ENCODE measurements at places on chromosomes 13 and 19. TPM values are rescaled to one million over a fixed set of nuclear protein-coding genes. Genes with fewer than 3 reads are reported as not detected.

GRCh38 chr13:51728972-51729371 lies 75.0 kb downstream of the DHRS12 start:
- no peak for DNase-seq

DNA sequence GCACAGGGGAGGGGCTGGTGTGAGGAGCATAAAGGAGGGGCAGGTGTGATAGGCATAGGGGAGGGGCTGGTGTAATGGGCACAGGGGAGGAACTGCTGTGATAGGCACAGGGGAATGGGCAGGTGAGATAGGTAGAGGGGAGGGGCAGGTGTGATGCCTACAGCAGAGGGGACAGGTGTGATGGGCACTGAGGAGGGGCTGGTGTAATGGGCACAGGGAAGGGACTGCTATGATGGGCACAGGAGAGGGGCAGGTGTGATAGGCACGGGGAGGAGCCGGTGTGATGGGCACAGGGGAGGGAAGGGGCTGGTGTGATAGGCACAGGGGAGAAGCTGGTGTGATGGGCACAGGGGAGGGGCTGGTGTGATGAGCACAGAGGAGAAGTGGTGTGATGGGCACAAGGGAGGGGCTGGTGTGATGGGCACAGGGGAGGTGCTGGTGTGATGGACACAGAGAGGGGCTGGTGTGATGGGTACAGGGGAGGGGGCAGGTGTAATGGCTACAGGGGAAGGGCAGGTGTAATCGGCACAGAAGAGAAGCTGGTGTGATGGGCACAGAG lies 39.5 kb upstream of the POP4 start:
- no peak for DNase-seq

DNA sequence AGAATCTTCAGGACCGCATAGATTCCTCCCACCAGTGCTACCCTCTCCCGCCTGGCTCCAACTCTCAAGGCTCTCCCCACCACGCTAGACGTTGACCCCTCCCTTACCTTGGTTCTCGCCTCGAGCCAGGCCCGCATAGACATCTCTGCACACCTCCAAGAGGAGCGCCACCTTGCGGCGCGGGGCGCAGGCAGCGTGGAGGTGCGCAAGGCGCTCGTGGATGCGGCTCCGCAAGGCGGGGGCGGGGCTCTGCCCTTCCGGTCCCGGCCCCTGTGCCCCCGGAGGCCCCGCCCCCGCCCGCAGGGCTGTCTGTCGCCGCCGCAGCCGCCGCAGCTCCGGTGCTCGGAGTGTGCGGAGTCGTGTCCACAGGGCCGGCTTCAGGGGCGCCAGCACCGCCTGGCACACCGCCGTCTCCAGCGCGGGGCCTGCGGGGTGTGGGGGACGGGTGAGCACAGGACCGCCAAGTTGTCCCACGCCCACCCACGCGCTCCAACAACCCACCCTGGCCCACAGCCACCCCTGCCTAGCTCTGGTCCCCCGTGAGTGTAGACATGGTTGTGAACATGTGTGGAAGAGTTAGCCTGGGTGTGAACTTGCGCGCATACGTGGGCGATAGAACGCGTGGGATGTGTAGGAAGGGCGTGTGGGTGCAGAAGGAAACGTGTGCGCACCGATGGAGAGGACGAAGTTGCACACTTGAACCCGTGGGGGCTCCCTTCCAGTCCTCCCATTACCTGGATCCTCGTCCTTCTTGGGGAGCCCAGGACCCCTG lies 8.1 kb downstream of the RINL start:
- DNase-seq = peak; percentile 95

GRCh38 chr13:29722415-29722814 lies 126.9 kb upstream of the SLC7A1 start:
- DNase-seq = no peak

- DNase-seq = no peak
Measured at GRCh38 chr13:98276486-98276885, 99.4 kb upstream of the RNF113B start.

GRCh38 chr19:50269653-50270052 lies 59.5 kb downstream of the KCNC3 start:
- DNase-seq = no peak

Gene SYNE4
- 3.3 TPM for total RNA-seq

Gene C19orf85
- total RNA-seq = not detected

Gene ZNF560
- 0.11 TPM for total RNA-seq

Gene APOE
- 0.87 TPM for total RNA-seq

Gene KCNN1
- total RNA-seq = 0.25 TPM

Measured in activated CD8-positive, alpha-beta T cell treated with anti-CD3 and anti-CD28 coated beads for 36 hours (primary cell).